ENCODE measurements at places on chromosomes 6 and 20.

DNA sequence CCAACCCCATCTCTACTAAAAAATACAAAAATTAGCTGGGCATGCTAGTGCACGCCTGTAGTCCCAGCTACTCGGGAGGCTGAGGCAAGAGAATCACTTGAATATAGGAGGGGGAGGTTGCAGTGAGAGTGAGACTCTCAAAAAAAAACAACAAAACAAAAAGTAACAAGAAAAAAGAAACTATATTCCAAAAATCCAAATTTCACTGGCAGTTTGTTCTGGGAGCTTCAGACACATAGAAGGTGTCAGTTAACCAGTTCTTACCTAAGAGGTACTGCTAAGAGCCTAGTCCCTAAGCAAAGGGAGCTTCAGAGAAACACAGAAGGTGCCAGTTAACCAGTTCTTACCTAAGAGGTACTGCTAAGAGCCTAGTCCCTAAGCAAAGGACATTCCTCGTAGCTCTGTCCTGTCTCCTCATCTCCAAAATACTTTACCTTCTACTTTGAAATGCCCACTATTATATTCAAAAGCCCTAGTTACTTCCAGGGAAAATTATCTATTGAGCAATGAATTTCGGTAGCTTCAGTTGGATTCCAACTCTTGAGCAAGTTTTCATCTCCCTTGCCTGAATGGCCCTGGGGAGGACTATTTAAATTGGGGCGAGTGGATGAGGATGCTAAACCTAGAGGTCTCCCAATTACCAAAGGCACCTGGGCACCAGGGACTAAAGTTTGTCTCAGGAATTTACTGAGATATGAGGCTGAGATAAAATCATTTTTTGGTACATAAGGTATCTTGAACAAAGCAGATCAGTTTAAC lies 41.0 kb downstream of the HFE start:
- no peak for DNase-seq

DNA sequence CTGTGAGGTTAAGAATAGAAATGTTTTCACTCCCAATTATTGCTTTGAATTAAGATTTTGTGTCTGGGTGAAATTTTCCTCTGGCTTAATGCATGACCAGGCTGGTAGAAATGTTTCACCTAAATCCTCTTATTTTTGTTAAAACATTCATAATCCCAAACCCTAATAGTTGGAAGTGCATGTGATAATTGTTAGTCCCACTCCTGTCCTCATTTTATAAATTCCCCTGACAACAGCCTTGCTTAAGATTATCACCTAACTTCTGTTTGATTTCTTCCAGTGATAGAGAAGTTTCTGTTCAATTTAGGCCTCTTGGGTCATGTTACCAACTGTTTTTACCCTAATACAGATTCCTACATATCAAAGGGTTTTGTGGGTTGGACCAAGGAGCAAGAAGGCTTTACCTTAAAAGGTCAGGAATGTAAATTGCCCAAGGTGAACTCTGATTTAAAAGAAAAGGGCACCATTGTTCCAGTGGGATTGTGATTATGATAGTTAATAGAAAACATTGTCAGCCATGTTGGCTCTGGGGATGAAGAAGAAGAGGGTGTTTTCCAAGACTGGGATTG lies 158.7 kb upstream of the CENPW start:
- DNase-seq: no peak

DNA sequence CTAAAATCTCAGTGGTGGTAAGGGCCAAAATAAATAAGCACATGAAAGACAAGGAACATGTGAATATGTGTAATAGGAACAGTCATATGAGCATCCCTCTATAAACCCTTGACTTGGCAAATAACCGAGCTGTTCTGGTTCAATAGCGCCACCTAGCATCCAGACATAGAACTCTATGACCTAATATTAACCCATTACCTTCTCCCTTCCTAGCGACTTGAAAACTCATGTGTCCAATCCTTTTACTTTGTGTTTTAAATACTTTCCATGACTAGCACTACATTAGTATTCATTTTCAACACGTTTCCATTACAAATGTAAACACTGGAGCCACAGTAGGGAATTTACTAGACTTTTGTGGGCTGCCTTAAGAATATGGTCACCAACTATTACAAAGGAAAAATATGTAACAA lies 279.7 kb downstream of the UST start:
- peak; percentile 95 for DNase-seq

DNA sequence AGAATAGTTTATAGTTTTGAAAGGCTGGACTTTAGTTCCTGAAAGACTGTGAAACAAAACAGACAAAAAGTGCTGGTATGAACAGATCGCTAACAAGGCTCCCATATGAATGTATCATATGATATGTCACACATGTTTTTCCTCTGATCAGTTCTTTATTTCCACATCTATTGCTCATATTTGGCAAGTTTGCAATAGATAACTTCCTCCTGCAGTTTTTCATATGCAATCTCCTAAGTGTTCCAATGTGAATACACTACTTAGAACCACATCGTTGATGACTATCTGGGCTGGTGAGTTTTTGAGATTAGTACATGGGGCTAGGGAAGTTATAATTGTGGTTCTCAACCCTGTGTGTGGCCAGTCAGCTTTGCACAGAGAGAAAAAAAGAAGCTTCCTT lies 23.1 kb downstream of the CRYBG1 start:
- no peak for DNase-seq

- no peak for DNase-seq
These were observed 102.8 kb upstream of the TFAP2D start for GRCh38 chr6:50610562-50610961.

DNA sequence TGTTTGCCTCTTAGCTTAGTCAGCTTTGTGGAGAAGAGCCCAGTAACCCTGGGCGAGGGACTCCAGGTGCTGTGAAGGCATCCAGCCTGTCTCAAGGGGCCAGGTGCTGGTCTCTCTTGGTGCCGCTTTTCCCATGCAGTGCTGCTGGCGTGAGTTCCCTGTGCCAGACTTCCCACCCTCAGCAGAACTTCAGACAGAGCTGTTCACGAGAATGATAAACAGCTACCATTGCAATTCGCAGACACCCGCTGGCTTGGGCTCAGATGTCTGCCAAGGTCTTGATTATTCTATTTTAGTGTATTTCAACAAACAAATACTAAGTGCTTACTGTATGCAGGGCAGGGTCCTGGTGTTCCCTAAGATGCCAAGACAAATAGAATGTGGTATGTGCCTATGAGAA lies 57.7 kb downstream of the RNF217 start:
- DNase-seq: no peak

DNA sequence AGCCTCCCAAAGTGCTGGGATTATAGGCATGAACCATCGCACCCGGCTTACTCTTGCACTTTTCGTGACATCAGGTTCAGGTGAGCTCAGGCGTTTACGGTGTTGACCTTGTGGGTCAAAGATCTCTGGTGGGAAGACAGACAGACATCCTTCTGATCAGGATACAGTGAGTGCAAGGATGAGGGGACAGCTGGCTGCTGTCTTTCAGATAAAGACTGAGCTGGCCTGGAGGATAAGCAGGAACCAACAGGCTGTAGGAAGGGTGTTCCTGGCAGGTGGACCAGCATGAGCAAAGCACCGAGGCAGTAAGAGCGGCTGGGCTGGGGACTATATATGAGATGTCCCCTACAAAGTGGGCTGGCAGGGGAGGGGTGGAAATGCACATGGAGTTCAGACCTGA lies 11.1 kb upstream of the GTSF1L start:
- no peak for DNase-seq

GRCh38 chr6:64721865-64722264 lies 985.2 kb downstream of the EYS start:
- no peak for DNase-seq

DNA sequence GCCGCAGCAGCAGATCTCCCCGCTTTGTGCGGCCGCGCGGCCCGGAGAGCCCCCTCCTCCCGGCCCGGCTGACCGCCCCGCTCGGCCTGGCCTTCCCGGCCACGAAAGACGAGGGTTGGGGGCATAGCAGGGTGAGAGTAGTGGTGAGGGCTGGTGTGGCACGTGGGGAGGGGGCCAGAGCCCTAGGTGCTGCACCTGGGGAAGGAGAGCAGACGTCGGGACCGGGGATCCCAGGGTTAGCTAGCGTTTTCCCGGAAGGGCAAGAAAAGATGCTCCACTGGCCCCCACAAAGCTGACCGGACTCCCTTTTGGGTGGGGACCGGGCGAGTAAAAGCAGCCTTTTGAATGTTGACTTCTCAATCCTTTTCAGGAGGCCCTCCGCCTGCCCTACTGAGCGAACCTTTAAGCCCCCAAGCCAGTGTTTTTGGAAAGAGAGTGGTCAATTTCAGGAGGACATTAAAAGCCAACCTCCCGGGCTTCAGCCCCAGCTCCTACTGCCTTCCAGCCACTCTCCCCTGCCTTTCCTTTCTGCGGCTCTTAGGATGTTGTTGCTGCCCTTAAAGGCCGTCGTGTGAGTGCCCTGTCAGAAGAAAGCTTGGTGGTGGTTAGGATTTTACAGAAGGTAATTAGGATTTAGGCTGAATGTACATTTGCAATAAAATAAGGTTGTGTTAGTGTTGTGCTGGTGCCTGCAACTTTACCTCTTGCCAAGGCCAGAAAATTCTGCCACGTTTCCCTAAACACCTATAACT lies 648 bp upstream of the BACH2 start:
- DNase-seq: no peak

- DNase-seq: no peak
These were observed 317.2 kb upstream of the ID4 start for GRCh38 chr6:19519941-19520340.

DNA sequence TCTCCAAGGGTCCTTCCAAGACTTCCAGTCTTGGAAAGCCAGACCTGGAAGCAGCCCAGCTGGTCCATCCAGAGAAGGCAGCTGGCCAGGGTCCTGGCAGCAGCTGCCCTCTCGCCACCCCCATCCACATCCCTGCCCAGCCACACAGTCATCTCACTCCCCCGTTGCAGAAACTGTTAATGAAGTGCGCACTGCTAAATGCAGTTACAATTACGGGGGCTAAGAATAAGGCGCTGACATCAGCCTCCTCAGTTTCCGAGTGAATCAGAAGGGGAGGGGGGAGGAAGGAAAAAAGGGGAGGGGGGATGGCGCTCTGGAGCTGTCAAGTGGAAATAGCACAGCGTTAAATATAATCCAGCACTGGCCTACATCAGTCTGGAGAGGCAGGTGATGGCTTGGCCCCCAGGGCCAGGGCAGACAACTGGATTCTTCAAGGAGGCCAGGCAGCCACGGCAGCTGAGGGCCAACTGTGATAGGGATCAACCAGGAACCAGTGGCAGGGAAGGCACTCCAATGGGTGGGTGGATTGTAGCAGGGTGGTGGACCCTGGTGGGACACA lies 6.9 kb downstream of the RIMS4 start:
- DNase-seq: no peak

- DNase-seq: no peak
These were observed 106.4 kb downstream of the RALGAPA2 start for GRCh38 chr20:20606050-20606449.

DNA sequence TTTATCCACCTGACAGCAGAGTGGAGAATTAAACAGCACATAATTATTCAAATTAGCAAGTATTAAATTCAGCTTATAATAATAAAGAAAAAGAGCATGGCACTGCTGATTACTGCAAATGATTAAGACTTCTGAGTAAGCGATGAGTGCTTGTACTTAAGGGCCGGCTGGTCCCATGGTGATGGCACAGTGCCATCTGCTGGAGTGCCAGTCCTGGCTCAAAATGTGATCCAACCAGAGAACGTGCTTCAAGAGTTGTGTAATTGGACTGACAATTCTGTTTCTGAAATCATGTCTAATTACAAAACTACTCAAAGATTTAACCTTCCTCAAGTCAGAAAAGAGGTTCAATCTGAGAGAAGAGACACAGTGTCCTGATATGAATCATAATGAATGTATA lies 181.6 kb upstream of the RGS17 start:
- DNase-seq: peak; percentile 42

DNA sequence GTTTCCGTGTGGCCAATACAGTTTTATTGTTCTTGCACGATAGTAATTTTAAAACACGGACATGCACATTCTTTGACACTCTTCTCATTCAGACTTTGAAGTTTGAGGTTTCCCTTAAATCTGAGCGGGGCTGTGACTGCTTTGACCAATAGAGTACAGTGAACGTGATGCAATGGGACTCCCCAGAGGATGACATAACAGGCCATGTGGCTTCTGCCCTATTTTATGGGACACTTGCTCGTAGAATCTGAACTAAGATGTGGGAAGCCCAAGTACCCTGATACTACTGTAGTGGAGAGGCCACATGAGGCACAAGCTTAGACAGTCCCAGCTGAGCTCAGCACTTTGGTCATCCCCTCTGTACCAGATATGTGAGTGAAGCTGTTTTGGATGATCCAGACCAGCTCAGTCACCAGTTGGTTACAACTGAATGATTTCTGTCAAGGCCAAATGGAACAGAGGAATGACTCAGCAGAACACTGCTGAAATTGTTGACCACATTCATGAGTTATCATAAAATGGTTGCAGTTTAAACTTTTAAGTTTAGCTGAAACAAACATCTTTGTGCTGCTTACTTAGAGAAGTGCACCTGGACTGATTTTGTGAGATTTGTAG lies 279.4 kb downstream of the RFPL4B start:
- peak; percentile 69 for DNase-seq

DNA sequence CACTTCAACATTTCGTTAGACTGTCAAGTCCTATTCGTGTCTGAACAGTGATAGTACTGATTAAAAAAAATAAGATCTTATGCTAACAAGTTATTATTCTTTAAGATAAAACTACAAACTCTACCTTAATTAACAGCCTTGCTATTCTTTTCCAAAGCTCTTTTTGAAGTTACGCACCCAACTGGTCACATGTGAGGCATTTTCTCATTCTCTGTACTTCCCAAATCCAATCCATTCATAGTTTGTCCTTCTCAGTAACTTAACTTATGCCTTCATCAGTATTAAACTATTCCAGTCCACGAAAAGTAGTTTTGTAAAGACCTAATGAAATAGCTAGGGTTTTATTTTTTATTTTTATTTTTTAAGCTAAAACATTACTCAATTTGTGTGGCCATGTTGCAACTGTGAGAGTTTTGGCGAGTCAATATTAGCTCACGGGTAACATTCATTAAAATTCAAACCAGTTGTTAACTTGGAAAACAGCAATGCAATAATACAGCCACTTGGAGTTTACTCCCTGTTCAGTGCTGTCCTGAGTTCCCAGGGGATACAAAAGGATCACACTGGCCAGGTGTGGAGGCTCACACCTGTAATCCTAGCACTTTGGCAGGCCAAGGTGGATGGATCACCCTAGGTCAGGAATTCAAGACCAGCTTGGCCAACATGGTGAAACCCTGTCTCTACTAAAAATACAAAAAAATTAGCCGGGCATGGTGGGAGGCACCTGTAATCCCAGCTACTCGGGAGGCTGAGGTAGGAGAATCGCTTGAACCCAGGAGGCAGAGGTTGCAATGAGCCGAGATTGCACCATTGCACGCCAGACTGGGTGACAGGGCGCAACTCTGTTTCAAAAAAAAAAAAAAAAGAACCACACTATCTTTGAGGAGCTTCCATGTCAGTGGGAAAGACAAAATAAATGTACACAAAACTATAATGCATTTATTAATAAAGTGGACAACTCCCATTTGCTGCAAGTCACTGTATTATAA lies 27.9 kb upstream of the EEF1A1 start:
- no peak for DNase-seq

DNA sequence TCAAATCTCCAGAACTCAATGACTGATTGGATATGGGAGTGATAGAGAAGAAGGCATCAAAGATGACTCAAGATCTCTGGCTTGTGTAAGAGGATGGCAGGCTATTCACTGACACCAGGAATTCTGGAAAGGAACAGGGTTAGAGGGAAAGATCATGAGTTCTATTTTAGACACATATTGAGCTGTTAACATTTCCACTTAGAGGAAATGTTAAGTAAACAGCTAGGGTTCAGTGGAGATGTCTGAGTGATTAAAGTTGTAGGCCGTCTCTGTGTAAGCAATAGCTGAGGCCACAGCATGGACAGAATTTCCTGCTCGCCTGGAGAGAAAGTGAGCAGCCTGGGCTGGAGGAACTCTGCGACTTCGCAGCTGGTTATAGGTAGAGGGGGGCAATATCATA lies 21.0 kb downstream of the ZC3H12D start:
- DNase-seq: peak; percentile 78

GRCh38 chr20:47055699-47056369 lies 161.2 kb downstream of the EYA2 start:
- DNase-seq: peak; percentile 29

All from EH (cell line).